ENCODE measurements at places on chromosomes 2 and 18.

DNA sequence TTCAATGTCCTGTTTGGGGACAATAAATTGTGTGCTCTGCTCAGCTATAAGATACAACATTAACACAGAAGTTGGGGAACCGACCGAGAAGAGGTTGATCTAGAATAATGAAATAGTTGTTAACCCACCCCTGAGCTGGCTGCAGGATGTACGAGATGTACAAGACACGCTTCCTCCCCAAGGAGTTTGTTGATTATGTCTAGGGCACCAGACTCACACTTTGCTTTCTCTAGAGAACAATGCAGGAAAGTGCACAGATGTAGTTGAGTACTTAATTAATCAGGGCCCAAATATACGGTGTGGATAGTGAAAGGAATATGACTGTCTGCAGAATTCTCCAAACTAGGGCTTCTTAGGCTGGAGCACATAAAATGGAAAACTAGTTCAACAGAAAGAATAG lies 415.2 kb upstream of the TNP1 start:
- no peak for DNase-seq

GRCh38 chr2:214410918-214411554 lies at the start of gene VWC2L:
Gene VWC2L (plus strand): TSS chr2:214411054. CDS start chr2:214414194, 3,140 bp downstream.
- DNase-seq, result no peak

- DNase-seq, result peak; percentile 84
Measured at GRCh38 chr2:131682122-131682944, 154.6 kb downstream of the CCDC74A start.

DNA sequence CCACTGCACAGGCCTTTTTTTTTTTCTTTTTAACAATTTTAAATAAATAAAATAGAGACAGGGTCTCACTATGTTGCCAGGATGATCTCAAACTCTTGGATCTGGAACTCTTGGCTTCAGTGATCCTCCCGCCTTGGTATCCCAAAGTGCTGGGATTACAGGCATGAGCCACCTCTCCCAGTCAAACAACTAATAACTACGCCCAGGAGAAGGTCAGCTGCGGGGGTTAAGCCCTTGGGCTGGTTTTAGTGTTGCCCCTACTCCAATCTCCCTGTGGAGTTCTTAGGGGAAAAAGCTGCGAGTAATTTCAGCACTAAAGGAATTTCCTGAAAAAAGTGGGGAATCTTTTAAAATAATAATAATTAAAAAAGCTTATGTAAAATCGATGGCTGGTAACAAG lies 96.4 kb upstream of the XPO1 start:
- DNase-seq, result no peak

- no peak for DNase-seq
Measured at GRCh38 chr2:2662037-2662846, 331.2 kb upstream of the MYT1L start.

- no peak for DNase-seq
Measured at GRCh38 chr2:209495855-209496585, 72.2 kb downstream of the MAP2 start.

- no peak for DNase-seq
Measured at GRCh38 chr2:72024451-72025175, 123.0 kb downstream of the CYP26B1 start.

GRCh38 chr18:3481696-3482210 lies 31.8 kb downstream of the TGIF1 start:
- DNase-seq, result no peak

- no peak for DNase-seq
Measured at GRCh38 chr2:8536686-8537561, 144.9 kb upstream of the ID2 start.

GRCh38 chr2:4908461-4908860 lies 783.7 kb upstream of the SOX11 start:
- no peak for DNase-seq
